Stimulated activated CD8-positive, alpha-beta memory T cell treated with anti-CD3 and anti-CD28 coated beads, Interleukin-7, amount 100 ng/mL, for 1 hour (primary cell): ENCODE measurements at places on chromosomes 16 and 17.

DNA sequence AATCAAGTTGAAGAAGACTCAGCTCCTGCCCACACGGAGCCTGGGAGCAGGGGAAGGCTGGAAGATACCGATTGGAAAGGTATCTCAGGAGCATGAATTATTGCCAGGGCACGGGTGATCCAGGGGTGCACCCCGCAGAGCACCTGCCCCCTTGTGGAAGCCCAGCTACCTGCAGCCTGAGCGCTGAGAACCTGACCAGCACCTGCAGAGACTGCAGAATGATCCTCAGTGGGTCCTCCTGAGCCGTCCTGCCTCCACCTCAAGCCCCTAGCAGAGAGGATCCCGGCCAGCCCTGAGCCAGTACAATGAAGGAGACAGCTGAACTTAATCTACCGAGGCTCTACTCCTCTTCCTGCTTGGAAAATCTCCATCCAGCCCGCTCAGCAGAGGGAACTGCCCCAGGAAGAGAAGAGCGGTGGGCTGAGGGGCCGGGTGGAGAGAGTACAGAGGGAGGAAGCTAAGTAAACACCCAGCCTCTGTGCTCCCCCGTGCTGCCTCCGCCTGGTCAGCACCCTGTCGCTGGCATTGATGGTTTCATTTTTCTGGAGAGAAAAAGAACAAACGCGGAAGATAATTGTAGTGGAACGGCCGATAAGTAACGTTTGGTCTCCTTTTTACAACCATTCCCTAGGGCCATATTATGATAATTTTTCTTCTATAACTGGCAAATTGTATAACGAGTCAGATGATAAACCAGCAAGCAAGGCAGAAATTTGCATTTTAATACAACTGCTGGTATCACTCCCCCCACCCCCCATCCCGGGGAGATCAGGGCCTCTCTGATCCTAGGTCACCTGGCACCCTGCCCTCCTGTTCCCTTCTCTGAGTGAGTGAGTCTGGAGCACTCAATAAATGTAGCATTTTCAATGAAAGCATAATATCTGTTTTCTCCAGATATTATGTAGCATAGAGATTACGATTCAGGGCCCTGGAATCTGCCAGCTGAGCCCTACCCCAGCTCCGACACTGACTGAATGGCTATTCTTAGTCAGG is 204.5 kb upstream of the RPL38 start:
- DNase-seq = peak; percentile 39

- DNase-seq = no peak
Measured at GRCh38 chr16:2950773-2951172, 13.3 kb upstream of the KREMEN2 start.

DNA sequence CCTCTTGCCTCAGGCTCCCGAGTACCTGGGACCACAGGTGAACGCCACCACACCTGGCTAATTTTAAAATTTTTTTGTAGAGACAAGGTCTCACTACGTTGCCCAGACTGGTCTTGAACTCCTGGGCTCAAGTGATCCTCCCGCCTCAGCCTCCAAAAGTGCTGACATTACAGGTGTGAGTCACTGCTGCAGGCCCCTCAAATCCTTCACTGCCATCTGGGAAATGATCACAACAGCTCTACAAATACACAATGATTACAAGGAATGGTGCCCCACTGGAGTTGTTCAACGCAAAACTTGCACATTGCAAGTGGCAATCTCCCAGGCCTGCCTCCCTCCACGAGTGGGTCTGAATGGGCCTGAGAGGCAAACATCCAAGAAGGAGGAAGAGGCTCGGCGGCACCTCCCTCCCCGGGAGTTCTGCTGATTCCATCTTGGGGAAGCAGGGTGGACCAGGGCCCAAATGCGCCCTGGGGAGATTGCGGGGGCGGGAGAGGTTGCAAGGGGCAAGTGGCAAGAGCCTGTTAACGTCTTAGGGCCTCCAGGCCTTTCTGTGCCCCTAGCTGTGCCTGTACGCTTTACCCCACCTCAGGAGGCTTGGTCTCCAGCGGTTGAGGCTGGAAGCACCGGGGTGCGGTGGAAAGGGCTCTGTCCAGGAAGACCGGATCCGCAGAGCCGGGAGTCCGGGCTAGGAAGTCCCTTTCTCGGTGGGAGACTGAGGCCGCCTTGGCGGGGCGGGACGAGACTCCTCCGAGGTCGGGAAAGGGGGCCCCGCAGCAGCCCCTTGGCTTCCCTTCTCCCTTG is 656 bp upstream of the IGFBP4 start:
- no peak for DNase-seq

- no peak for DNase-seq
Measured at GRCh38 chr16:24493821-24494220, 45.5 kb upstream of the RBBP6 start.

DNA sequence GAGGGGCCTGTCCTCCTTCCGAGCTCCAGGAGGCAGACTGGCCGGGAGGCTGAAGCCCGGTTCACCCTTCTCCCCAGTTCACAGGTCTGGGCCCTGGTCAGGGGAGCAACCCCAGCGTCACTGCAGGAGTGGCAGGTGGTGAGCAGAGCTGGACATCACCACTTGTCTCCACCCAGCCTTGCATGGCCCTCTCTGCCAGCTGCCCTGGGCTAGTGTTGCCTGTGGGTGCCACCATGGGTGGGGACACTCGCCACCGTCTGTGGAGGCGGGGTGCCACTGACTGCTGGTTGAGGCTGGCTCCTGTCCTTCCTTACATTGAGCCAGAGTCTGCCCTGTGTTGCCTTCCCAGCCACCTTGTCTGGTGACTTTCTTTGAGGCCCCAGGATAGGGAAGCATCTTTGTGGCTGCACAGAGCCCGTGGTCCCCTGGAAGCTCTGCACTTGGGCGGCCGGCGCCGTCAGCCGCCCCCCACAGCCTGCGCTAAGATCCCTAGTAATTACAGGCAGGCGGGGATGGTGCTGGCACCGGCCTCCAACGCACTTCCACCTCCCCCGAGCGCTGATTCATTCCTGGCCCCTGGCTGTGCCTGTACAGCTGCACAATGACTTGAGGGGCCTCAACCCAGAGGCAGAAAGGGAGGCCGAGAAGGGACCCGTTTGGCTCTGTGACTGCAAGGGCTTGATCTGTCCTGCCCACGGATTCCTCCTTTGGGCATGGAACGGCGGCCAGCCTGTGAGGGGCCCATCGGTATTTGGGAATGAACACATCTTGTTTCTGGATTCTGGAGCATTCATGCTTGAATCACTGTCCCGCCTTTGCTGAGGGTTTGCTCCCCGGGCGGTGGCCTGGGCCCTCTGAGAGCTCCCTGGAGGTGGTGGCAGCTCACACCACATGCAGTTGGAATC is 5.2 kb downstream of the BAIAP2 start:
- DNase-seq = no peak

DNA sequence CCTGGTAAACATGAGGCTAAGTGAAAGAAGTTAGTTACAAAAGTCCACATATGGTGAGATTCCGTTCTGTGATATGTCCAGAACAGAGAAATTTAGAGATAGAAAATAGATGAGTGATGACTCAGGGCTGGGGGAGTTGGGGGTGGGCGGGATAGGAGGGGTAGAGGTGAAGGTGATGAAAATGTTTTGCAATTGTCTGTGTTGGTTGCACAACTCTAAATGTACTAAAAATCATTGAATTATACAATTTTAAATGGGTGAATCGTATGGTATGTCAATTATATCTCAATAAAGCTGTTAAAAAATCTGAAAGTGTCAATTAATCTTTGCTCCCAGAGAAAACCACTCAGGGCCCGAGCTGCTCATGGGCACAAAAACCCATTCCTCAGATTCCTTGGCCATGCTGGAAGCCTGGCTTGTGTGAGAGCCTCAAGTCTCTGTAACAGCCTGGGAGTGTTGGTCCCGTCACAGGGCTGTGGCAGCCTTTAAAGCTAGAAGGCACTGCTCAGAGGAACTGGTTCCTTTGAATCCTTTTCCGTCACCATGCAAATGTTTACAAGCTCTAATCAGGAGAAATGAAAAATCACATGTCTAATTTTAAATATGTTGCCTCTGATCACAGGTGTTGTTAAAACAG is 225.3 kb downstream of the WWOX start:
- DNase-seq = no peak

DNA sequence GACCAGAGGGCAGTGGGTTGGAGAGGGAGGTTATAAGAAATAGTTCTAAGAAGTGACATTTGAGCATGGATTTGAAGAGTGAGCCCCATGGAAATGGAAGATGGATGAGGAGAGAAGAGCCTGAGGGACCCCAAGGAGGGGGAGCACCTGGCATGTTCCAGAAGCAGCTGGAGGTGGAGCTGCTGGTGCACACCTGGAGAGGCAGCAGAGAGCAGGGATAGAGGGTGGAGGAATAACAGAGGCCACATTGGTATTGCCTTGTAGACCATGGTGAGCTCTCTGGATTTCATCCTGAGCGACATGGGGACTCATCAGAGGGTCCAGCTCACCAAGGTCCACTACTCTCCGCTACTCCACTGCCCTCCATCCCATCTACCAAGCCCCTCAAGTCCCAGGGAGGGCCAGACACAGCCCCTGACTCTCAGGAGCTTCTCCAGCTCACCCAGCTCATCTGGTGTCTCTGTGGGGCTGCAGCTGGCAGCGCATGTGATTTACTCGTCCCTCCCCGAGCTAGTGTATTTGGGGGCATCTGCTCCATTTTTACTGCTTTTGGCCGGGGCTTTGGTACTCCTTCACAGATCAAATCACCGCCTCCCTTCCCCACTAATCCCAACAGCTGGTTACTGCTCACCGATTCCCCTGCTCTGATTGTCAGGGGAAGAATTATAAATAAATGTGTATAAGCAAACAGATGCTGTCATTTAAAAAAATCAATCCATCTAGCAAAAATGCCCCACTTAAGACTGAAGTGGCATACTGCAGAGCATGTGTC is 22.1 kb upstream of the KDM8 start:
- DNase-seq = no peak

DNA sequence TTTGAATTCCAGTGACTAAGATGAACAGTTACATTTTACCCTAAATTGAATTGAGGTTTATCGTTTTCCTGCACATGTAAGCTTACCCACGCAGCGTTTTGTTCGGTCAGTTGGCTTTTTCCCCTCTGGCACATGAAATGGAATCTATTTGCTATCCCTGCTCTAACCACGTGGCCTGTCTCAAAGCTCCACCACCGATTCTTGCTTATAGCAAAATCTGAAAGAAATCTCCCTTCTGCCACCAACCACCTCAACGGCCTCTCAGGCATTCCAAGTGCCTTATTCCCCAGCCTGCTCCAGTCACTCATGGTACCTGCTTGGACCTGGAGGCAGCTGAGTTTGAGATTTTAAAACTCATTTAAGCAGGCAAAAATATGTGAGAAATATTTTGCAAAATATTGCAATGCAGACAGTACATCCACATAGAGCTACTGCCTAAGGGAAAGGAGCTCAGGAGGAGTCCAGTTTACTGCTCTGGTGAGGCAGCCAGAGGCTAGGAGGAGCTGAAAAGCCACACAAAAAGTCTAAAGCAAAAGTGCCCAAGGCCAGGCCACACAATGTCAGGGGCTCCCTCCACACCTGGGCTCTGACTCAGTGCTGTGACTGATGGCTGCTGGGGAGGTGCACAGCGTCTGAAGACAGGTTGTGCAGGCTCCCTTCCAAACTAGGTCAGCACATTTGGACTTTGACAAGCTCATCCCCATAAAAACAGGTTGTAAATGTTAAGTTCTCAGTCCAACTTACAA is 26.4 kb downstream of the ARHGAP17 start:
- no peak for DNase-seq

DNA sequence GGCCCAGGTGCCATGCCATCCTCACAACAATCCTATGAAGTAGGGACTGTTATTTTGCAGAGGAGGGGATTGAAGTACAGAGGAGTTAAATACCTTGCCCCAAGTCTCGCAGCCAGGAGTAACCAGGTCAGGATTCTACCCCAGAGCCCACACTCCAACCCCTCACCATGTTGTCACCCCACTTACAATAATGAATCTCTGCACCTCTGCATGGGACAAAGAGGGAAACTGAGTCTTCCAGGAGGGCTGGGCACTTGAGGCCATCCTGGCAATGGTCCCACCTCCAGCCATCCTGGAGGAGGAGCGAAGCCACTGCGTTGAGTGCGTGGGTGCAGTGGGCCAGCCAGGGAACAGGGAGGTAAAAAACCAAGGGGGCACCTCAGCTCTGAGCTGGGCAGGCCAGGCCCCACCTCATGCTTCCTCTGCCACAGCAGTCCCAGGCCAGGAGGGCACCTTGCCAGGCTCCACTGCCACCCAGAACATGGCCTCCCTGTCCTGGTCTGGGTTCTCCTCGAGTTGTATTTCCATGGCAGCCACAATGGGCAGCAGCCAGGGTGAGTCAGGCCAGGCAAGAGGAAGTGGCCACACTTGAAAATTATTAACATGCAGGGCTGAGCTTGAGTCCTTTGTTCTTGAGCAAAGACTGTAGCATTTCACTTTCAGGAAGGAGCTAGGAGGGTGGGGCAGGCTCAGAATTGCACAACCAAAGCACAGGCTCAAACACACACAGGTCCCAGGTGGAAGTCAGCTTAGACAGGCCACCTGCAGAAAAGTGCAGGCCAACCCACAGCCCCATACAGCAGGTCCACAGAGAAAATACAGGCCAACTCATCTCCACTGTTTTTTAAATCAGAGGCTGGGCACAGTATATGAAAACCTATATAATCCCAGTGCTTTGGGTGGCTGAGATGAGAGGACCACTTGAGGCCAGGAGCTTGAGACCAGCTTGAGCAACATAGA is 52.1 kb downstream of the CUEDC1 start:
- DNase-seq = no peak

- DNase-seq = no peak
Measured at GRCh38 chr17:82475458-82475857, 16.9 kb downstream of the NARF start.

DNA sequence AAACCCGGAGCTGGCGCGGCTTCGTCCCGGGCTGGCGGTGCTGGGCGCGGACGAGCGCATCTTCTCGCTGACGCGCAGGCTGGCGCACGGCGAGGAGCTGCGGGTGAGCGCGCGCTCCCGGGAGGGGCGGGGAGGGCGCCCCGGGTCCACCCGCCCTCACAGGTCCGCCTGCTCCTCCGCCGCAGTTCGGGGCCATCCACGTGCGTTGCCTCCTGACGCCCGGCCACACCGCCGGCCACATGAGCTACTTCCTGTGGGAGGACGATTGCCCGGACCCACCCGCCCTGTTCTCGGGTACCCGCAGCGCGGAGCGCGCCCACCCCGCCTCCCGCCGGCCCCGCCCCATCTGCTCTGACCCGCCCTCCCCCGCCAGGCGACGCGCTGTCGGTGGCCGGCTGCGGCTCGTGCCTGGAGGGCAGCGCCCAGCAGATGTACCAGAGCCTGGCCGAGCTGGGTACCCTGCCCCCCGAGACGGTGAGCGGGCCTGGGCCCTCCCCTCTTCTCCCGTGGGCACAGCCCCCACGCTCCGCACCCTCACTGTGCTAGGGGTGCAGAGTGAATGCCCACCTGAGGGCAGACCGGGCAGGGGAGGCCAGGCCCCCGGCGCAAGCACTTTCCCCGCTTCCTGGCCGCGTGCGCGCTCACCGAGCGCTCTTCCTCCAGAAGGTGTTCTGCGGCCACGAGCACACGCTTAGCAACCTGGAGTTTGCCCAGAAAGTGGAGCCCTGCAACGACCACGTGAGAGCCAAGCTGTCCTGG is 1.4 kb downstream of the HAGHL start:
- DNase-seq = no peak

- DNase-seq = no peak
Measured at GRCh38 chr17:77373299-77374169, 232.8 kb downstream of the SEC14L1 start.
